RWPE2 (cell line): ENCODE measurements at places on chromosomes 16 and 17.

DNA sequence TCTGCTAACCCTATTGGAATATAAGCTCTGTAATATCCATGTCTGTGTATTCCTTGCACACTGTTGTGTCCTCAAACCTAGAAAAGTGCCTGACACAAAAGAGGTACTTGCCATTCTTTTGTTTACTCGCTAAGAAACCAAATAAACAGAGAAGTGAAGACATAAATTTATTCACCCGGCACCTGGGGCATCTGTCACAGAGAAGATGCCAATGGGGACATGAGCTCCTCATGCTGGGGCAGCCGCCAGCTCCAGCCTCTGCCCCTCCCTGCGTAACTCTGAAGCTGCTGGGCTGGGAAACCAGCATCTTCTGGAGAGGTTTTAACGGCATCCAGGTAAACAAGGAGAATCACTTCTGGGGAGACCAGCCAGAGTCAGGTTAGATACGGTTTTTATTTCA, 15.1 kb upstream of the CDRT4 start:
- DNase-seq, result no peak

- no peak for DNase-seq
Measured at GRCh38 chr16:56571525-56571924, 6.7 kb downstream of the MT4 start.

GRCh38 chr17:8739097-8739496, 5.5 kb downstream of the CCDC42 start:
- peak; percentile 16 for DNase-seq

DNA sequence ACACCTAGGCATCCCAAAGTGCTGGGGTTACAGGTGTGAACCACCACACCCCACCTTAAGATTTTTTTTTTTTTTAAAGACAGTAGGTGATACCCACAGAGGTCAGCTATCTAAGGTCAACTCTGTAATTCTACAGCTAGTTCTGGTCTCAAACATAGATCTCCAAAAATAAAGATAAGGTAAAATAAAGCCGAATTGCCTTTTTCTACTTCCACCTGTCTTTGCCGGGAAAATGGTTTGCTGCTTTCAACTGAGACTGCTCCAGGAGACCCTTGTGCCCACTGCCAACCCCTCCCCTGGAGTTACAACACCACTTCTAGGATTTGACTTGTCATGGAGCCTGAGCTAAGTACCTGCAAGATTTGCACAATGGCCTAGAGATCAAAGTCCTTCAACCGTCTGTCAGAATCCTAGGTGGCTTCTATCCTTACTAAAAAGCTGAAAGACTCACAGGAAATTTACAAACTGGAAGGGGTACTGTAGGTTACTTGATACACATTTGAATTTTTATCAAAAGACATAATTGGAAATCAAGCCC, 4.7 kb upstream of the CNOT1 start:
- no peak for DNase-seq

DNA sequence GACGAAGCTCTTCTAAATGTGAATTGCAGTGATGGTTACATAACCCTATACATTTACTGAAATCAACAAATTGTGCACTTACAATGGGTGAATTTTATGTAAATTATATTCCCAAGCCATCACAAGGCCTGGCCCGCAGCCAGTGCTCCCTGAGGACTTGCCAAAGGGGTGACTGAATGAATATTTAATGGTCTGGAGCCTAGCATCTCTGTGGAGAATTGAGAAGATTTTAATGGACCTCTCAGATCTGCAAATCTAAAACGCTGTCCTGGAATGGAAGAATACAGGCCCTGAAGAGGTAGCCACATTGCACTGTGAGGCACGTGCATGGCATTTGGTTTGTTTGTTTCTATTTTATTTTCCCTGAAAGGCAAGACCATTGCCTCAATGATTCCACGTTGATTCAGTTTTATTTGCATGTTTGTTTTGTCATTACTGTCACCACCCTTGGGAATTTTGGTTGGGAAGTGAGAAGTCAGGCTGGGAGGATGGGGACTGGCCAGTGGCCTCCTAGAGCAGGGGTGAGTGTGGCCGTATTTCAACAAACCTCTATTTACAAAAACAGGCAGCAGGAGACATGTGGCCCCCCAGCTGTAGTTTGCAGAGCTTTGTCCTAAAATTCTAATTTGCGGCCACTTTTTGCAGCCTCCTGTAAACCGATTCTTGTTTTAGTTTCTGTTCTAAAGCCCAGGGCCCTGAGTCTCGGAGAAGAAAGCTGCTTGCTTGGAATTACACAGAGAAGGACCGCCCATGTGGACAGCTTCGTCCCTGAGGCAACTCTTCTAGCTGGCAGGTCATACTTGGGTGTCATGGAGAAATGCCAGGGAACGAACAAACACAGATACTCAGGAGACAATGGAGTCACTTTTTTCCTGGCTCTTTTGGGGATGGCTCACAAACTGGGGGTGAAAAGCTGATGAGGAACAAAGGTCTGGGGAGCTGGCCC, 40.5 kb upstream of the GCSH start:
- DNase-seq, result no peak

DNA sequence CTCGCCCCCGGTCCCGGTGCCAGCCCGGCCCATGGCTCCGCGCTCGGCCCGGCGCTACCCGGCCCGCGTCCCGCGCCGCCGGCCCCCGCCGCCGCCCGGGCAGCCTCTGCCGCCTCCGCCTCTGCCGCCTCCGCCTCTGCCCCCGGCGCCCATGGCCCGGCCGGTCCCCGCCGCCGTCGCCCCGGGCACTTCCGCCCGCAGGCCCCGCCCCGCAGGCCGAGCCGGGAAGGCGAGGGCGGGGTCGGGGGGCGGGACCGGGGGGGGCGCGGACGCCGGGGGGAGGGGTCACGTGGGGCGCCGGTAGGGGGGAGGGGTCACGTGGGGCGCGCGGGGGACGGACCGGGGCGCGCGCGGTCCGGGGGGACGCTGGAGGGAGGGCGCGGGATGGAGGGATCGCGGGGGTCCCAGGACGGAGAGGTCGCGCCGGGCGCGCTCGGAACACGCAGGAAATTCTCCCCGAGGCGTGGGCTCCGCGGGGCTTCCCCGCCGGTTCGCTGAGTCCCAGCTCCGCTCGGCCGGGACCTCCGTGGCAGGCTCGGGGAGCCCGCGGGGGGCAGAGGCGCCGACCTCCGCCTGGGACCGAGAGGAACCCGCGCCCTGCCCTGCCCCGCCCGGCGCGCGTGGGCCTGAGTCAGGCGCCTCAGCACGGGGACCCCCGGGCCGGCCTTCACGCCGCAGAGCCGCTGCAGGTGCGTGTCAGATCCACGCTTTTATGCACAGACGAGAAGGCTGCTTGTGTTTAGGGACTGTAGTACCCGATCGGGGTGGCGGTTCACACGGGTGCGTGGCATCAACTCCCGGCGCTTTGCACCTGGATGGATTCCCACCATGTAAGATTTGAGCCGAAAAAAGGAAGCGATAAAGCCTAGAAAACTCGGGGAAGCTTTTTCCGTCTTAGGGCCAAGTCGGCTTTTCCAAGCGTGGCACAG, at the start of gene PGAP6:
PGAP6 (minus strand) TSS at position 190 of the 929 bp plus-strand sequence; CDS start at position 33, 157 bp downstream.
- DNase-seq, result no peak

- no peak for DNase-seq
Measured at GRCh38 chr17:9239793-9240658, 218.7 kb downstream of the NTN1 start.

DNA sequence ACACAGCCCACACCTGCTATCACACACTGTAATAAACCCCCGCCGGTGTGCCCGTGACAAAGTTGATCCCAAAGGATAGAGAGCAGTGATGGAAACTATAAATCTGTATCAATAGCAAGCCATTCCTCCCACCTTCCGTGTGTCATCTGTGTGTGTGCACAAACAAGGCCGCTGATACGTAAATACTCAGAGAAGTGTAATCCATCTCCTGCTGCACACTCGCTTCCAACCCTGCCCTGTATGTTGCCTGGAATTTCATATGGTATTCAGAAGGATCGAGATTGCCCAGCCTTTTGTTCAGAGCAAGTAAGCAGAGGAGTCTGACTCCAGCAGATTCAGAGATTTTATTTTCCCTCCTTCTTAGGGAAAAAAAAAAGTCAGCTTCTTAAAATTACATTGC, 581.1 kb upstream of the ZFHX3 start:
- DNase-seq, result no peak

DNA sequence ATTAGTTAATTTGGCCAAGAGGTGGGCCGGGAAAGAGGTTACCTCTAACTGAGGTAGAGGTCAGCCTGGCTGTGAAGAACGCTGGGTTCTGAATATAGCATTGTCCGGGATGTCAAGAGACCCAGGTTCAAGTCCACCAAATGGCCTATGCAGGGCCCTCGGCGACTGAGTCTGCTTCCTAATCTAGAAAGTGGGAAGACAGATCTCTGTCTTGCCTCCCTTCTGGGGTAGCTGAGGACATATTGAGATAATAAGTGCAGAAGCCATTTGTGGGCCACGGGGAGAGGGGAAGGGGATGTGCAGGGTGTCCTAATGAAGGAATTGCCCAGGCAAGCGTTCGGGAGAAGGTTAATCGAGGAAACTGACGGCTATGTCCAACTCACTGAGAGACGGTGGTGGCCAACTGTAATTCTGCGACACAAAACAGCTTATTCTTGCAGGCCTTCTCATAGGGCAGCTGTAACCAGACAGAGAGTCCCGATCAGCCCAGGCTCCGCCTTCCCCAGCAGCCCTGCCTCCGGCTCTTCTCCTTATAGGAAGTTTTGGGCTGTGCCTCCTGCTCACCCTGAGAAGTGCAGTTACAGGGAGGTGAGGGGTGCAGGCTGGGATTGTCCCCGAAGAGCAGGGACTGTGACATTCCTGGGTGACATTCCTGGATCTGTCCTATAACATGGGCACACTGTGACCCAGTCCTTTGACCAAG, 15.9 kb downstream of the HASPIN start:
- DNase-seq, result no peak
